Left ventricle myocardium inferior (tissue), 1 donor: ENCODE measurements at places on chromosomes 7 and 10. TPM values are rescaled to one million over a fixed set of nuclear protein-coding genes. Genes with fewer than 3 reads are reported as not detected.

GRCh38 chr10:8817299-8817698 is 762.8 kb downstream of the GATA3 start:
- H3K4me1 ChIP-seq, result no peaks in the 10 kb centered on the region
- H3K36me3 ChIP-seq, result no peaks in the 10 kb centered on the region
- H3K27ac ChIP-seq, result no peak overlapping the region
- DNase-seq, result no peak
- no peak overlapping the region for H3K4me3 ChIP-seq

DNA sequence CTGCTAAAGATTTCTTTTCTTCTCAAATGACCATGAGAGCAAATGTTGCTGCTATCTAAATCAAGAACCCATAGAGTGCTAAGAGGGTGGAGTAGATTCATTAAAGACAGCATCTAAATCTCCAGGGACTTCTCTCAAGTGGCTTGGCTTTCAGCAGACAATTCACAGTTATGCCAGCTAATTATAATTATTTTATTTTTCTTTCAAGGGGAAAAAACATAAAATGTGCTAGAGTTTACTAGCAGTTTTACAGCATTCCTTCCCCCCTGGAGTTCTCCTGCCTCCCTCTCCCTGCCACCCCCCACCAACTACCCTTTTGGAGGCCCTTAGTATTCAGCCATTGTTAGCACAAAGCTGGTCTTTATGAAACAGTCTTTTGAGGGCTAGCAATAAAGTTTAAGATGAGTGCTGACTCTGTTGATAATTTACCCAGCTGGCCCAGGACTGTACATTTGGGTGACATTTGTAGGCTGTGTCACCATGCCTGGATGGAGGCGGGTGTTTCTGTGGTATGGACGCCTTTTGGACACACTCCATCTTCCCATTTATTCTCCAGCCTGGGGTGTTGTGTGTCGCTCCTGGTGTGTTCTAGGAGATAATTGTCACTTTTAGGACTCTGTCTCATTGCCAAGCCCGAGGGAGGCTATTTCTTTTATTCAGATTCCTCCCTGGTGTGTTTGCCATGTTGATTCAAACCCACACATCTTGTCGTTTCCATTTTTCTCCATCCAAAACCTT is 160.2 kb downstream of the CREB5 start:
- H3K36me3 ChIP-seq, result no peaks in the 10 kb centered on the region
- no peak for DNase-seq
- peaks cover 30% of the 10 kb centered on the region for H3K4me1 ChIP-seq
- H3K4me3 ChIP-seq, result no peak overlapping the region

The CDK14 gene
- 18.7 TPM for total RNA-seq

DNA sequence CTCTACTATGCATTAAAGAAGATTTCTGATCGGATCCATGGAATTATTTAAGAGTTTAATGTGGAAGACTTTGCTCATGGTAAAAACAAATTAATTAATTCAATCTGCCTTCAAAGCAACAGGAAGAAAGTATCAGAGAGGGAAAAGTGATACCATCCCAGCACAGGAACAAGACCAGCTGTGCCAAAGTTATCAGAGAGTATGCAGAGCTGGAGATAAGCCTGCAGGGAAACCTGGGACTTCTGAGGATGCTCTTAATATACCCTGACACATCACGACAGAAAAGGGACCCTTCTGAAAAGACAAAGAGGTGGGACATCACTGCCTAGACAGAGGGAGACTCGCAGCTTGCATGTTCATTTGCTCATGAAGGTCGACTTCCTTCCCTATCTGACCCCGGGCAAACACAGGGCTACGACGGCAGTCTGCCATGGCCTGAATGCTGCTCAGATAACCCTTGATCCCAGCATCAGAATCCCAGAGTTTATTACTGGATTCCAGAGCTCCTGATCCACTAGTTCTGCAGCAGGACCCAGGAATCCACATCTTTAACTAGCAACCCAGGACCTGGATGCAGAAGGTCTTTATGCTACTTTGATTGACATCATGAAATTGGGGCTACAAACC is 29.5 kb downstream of the FAM171A1 start:
- H3K27me3 ChIP-seq, result no peaks in the 10 kb centered on the region
- no peak for DNase-seq
- no peak overlapping the region for H3K4me3 ChIP-seq
- no peaks in the 10 kb centered on the region for H3K36me3 ChIP-seq
- H3K4me1 ChIP-seq, result peaks cover 18% of the 10 kb centered on the region

DNA sequence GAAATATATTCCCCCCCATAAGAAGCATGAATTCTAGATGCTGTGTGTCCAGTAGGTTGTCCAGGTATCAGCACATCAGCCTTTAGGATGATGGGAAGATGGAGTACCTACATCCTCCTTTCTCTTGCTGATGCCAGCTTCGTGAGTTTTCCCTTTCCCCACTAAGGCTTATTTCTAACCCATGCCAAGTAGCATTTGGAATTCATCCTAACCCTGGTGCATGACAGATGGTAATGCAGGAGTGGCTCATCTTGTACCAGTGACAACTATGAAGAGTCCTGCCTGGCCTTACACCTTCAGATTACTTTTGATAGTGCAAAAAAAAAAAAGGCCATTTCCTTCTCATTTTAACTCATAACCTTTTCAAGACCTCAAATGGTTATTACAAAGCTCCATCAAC is 58.7 kb downstream of the ARHGAP21 start:
- H3K4me3 ChIP-seq, result no peak overlapping the region
- H3K27ac ChIP-seq, result no peak overlapping the region
- H3K36me3 ChIP-seq, result peaks cover 15% of the 10 kb centered on the region
- H3K4me1 ChIP-seq, result peaks cover 21% of the 10 kb centered on the region

DNA sequence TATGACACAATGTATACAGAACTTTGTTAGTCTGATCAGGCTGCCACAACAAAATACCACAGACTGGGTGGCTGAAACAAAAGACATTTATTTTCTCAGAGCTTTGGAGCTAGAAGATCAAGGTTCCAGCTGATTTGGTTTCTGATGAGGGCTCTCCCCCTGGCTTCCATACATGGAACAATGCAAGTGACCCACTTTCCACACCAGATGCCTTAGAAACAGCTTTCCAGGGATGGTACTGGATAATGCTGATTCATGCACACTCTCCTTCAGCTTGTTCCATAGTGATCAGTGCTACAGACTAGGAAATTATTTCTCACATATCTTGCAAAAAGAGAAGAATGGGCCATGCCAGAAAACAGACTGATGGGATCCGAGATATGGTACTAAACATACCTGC is 1274.9 kb upstream of the SORCS1 start:
- H3K36me3 ChIP-seq, result no peaks in the 10 kb centered on the region
- H3K27me3 ChIP-seq, result no peaks in the 10 kb centered on the region
- H3K4me1 ChIP-seq, result no peaks in the 10 kb centered on the region
- H3K27ac ChIP-seq, result no peak overlapping the region
- DNase-seq, result no peak
- H3K4me3 ChIP-seq, result no peak overlapping the region

DNA sequence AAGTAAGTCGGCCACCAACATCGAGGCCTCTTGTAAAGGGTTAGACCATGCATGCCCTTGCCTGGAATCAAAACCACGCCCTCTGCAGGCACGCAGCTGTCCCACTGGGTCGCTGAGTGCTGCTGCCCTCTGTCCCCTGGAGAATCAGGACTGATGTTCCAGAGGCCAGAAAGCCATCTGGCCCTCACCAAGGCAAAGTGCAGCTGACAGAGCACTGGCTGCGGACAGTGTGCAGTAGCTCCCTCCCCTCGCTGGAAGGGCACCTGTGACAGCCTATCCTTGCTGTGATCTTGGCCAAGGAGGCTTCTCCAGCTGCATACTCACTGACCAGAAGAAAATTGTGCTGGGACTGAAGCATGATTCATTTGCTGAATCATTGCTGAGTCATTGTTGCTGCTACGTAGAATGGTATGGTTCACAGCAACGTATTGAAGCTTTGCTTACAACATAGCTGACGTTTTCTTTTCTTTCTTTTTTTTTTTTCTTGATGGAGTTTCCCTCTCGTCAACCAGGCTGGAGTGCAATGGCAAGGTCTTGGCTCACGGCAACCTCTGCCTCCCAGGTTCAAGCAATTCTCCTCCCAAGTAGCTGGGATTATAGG is 30.4 kb downstream of the DDC start:
- no peak overlapping the region for H3K4me3 ChIP-seq
- H3K36me3 ChIP-seq, result no peaks in the 10 kb centered on the region
- H3K4me1 ChIP-seq, result no peaks in the 10 kb centered on the region
- H3K27me3 ChIP-seq, result peaks cover 37% of the 10 kb centered on the region
- no peak for DNase-seq

DNA sequence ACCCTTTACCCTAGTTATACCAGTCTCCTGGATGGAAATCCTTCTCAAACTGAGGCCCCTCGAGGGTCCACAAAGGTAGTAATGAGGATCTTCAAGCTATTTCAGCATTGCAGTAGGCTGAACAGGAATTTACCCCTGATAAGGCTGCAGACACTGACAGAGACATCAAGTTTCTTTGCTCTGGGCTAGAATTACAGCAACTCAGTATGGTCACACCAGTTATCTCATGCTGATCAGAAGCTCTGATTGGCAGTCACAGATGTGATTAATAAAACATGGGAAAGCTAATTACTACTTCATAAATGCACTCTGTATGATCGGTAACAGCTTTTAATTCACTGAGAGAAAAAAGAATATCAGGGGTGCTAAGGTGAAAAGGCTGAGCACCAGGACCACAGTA is 30.6 kb downstream of the FAM204A start:
- no peaks in the 10 kb centered on the region for H3K27me3 ChIP-seq
- DNase-seq, result no peak
- peaks cover 47% of the 10 kb centered on the region for H3K36me3 ChIP-seq

The SPAM1 gene
- not detected for total RNA-seq

The PLAC9 gene
- total RNA-seq, result 34.3 TPM
